Stimulated activated CD4-positive, alpha-beta T cell treated with anti-CD3 and anti-CD28 coated beads, TNF-alpha, amount 100 ng/mL, for 48 hours (primary cell): ENCODE measurements at places on chromosomes 11 and 22.

- DNase-seq = no peak
Measured at GRCh38 chr22:49007013-49007653, 820.5 kb downstream of the BRD1 start.

- no peak for DNase-seq
Measured at GRCh38 chr22:27128461-27129085, 471.2 kb downstream of the MIAT start.

DNA sequence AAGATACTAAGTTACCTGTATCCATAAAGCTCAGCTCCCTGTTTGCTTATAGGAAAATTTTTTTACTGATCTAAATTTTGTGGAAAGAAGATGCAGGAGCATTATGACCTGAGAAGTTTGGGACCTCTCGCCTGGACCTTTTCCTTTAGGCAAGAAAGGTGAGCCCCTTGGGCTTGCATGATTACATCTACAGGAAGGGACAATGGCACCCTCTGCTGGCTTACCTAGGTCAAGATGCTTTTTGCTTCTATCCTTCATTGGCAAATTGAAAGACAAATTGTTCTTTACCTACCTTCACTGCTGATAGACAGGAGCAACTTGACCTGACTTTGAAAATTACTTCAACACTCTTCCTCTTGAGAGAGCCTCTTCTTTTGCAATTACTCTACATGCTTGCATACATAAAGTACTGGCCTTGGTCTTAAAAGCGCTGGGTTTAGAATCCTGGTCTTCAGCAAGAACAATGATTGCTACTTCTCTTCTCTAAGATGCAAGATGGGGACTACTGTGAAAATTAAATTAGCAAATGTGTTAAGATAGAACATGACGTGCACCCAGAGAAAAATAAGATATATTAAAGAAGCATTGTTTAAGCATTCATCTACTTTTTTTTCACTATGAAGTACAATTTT, 147.2 kb downstream of the TRPC6 start:
- no peak for DNase-seq

- DNase-seq = no peak
Measured at GRCh38 chr11:7570938-7571521, 57.2 kb downstream of the PPFIBP2 start.

DNA sequence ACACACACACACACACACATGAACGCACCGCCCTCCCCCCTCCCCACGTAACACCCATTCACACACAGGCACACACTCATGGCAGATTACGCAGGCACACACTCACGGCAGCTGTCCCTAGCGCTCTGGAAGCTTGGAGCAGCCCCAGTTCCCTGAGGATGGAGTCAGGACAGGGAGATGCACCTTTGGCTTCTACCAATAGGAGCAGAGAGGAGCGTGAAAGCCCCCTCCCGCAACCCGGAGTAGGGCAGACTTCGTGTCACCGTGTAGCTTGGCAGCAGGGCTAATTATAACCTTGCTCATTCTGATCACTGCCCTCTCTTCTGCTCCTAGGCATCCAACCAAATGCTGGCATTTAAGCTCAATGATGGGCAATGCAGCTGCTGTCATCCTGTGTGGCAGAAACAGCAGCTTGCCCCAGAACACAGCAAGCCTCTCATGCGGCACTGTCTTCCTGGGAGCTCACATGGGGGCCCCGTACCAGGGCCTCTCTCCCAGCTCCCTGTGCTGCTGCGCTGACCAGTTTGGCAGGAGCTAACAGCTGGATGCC, 31.9 kb downstream of the ANKK1 start:
- no peak for DNase-seq

DNA sequence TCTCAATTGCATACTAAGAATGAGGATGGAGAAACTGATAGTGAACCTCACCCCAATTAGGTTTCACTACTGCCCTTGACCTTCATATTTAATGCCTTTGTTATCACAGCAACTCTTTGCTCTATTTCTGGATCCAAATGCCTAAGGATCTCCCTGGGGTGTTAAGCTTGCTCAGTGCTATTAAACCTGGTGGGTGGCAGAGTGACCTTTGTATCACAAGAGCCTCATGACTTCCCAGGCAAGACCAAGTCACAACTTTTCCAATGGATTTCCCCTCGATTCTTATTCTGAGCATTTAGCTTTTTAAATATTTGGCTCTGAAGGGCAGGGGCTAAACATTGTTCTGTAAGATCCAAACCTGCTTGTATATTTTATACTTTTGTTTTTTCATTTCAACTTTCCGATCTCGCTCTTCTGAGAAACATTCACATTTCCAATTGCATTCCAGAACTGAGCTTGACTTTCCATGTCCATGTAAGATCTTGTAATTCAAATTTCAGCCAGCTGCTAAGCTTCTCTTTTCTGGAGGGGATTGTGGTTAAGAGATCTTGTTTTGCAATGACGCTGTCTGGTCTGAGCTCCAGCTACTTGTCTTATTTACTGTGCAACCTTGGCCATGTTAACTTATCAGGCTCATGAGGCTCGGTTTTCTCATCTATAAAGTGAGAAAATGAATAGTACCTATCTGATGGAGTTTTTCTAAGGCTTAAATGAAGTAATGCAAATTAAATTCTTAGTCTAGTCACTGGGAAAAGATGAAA, 6.4 kb upstream of the EHF start:
- DNase-seq = no peak

- no peak for DNase-seq
Measured at GRCh38 chr11:95254716-95255115, 23.7 kb upstream of the SESN3 start.

GRCh38 chr11:65150509-65151299, 16.4 kb upstream of the SYVN1 start:
- DNase-seq = no peak

GRCh38 chr22:34429314-34429713, 509.0 kb upstream of the LARGE1 start:
- DNase-seq = no peak

- DNase-seq = no peak
Measured at GRCh38 chr11:94754335-94754734, 13.8 kb upstream of the AMOTL1 start.

GRCh38 chr22:36136988-36137387, 23.6 kb downstream of the APOL3 start:
- no peak for DNase-seq

DNA sequence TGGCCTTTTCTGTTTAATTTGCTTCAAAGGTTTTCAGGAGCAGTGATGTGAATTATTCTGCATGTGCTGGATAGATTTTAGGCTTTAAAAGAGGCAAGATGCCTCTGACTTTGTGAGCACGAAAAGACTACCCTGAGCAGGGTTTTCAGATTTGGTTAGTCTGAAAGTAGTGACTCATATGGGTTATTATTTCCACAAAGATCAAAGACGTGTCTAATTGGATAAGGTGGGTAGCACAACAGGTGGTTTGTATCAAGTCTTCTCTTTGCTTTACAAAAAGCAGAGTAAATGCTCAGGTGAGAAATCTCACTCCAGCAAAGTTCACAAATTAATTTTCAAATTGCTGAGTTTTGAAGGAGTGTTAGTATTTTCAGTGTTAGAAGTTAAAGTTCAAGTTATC, 37.6 kb upstream of the DBX1 start:
- no peak for DNase-seq

DNA sequence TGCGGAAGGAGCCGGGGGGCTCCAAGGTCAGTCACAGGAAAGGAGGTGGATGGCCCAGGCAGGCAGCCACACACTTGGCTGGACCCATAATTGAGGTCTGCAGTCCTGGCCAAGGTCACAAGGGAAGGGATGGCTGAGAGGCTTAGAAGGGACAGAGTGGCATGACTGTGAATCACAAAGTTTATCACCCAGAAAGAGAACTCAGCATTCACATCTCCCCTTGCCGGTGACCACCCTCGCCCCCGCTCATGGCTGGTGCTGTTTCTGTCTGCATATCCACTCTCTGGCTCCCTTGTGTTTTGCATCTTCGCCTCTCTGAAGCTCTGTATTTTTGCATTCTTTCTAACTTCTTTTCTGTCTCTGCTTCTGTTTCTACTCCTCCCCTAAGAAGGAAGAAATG, 117.5 kb downstream of the FEZ1 start:
- DNase-seq = no peak

GRCh38 chr11:25094085-25094802, 597.4 kb downstream of the LUZP2 start:
- no peak for DNase-seq

DNA sequence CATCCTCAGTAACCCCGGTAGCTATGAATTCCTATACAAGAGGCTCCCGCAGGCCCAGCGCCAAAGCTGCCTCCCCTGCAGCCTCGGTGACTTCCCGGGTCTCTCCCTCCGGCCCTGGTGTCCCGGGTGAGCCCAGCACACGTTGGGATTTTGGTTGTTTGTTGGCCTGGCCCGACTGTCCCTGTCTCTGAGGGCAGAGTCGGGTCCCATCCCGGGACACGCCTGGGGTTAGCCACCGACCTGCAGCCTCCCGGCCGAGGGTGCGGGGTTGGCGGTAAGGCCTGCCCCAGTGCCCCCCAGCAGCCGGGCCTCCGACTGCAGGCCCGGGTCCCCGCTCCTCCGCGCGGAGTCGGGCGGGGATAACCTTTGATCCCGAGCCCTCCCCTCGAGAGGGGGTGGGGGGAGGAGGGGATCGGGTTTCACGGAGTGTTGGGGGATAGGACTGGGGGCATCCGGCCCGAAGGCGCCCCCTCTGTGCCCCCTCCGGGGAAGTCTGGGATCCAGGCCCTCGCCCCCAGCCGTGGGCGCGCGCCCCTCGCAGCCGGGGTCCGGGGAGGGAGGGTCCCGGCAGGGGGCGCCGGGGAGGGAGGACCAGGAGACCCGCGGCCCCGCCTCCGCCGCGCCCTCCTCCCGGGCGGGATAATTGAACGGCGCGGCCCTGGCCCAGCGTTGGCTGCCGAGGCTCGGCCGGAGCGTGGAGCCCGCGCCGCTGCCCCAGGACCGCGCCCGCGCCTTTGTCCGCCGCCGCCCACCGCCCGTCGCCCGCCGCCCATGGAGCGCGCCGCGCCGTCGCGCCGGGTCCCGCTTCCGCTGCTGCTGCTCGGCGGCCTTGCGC, at the start of gene FBLN1:
Gene FBLN1, plus strand, starts transcription at position 669 of the 835 bp plus-strand sequence. Its CDS starts 103 bp downstream, at position 772.
- no peak for DNase-seq

DNA sequence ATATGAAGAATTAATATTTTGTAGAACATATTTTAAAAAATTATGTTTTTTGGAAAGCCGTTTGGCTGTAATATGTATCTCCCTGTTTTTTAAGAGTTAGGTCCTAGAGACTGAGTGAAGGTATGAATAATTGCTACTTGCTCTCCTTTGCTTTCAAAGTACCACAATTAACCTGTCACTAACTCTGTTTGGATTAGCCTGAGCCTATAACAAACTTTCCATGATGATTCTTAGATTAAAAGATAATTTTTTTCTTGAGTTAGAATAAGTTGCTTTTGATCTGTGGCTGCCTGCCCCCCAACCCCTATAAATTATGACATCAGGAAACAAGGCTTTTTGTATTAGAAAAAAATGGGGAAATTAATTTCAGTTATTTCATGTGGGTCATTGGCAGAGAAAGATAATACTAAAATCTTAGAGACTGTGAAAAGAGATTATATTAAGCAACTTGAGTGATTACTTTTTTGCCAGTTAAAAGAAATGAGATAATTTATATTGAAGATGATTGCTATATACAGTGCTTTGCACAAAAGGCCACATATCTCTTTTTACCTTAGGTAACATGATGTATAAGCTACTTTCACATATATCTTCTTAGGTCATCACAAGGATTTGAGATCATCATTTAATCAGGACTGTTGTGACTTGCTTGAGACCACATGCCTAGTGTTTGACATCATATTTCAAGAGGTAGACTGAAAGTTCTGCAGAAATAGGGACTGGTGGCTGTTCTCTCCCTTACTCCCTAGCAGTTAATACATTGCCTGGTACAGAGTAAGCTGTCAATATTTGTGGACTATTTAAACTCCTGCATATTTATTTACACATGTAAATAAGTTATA, 9.6 kb downstream of the MTMR3 start:
- no peak for DNase-seq

- no peak for DNase-seq
Measured at GRCh38 chr11:31096191-31096805, 273.2 kb downstream of the DCDC1 start.
